Kidney tubule cell (primary cell): ENCODE measurements at places on chromosomes 1 and 21.

DNA sequence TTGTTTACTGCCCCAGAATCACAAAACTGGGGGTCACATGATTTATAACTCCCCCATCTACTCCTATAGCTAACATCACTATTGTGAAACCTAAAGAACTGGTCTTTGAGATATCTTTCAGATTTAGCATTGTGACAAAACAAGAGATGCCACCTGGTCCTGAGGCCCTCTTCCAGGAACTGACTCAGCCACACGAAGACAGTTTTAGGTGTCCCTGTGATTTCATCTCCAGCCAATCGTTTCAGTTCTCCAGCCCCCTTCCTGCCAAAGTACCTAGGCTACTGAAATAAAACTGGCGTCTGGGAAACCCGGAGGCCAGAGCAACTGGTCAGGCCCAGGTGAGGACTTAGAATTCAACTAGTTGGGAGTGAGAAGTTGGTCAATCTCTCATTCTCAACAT lies 36.6 kb downstream of the TBX19 start:
- DNase-seq: peak; percentile 6

DNA sequence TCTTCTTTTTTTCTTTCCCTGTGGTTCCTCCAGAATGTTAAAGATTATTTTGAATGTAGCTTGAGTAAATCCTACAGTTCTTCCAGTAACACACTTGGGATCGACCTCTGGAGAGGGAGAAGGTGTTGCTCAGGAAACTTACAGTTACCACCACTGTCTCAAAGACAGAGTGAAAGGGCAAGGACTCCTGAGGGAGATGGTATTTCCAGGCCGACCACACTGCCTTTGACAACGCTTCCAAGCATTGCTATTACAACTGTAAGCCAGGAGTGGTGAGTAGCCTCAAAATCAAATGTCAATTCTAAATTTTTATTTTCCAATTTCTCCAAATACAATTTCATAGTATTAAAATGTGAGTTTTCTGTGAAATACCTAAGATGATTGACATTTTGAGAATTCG lies 125.9 kb downstream of the PDE4B start:
- no peak for DNase-seq

- DNase-seq: no peak
These were observed 37.5 kb downstream of the NEXN start for GRCh38 chr1:77925956-77926355.

DNA sequence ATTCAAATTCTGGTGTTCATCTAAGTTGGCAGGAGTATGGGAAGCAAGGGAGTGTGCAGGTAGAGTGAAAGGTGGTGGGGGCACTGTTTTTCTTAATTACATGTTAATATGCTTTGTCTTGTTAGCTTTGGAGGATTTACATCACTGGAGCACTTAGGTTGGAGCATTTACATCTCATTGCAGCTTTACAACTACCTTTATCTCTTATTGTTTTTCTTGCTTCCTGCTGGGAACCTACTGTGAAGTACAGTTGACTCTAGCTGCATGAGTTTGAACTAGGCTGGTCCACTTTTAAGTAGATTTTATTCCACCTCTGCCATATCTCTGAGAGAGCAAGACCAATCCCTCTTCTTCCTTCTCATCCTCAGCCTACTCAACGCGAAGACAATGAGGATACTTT lies 554.8 kb upstream of the B3GALT2 start:
- DNase-seq: no peak

DNA sequence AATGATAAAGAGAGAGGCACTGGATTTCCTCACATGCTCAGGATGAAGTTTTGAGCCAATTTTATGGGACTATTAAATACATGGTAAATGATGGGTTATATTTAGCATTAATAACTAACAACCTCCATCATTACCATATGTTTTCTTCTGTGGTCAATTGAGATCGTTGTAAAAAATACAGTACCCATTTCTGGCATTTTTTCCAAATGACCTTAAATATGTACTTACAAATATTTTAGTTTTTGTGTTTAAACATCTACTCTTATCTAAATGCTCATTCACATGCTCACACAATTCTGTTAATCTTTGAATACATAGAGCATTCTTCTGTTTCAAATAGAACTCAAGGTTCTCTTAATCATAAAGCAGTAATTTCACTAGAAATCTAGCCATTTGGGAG lies 330.0 kb upstream of the BRINP3 start:
- DNase-seq: no peak

- no peak for DNase-seq
These were observed 60.5 kb downstream of the TESK2 start for GRCh38 chr1:45430490-45430889.

GRCh38 chr1:239555350-239555749 lies 169.0 kb downstream of the CHRM3 start:
- DNase-seq: no peak

GRCh38 chr1:2583871-2584351 lies 2.7 kb upstream of the PRXL2B start:
- peak; percentile 31 for DNase-seq

- DNase-seq: peak; percentile 56
These were observed 42.4 kb downstream of the MEF2D start for GRCh38 chr1:156458181-156458503.

DNA sequence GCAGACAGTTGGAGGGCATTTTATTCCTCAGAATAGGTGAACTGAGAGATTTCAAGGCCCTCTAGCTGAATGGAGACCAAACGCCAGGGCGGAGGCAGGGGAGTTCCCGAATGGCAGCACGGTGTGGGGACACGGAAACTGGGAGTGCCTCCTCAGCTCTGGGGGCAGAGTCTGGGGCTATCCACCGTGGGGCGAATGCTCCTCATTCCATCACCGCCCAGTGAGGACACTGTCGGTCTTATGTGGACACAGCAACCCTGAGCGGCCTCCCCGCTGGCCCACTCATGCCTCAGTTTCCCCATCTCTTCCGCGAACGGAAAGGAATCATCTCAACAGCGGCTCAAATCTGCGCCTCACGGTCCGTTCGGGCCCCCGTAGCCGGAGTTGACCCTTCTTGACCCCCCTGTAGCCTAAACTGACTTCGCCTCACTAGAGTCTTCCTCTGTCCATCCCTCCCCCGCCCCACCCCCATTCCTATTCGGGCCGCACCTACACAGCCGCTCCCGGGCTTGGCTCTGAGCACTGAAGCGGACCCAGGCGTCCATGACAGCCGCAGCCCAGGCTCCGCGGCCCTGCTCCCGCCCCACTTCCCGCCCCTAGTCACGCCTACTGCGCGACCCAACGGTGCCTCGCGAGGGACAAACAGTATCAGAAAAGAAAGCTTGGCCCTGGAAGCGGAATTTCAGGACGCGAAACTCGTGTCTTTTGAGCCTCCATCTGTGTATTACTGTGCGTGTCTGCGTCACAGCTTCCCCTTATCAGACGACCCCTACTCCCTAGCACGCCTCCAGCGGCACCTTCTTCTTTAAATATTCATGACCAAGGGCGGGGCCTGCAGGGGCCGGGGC lies at the start of gene PEX11B:
TSS of gene PEX11B (minus strand) at position 574 of the 848 bp plus-strand sequence. CDS start at position 545, 29 bp downstream.
- peak; percentile 89 for DNase-seq

DNA sequence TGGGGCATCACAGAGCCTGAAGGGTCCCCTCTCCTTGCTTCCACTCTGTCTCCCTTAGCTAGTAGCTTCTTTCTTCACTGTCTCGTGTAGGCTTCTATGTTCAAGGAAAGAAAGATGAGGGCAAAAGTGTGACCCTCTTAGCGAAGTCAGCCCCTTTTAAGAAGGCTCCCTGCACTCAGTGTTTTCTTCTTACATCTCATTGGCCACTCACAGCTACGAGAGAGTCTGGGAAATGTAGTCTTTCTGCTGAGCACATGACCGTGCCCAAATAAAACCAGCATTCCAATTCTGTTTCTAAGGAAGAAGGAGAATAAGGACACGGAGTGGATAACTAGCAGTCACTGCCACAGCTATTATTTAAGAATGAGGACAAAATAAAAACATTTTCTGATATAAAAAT lies 104.9 kb upstream of the TNR start:
- no peak for DNase-seq

DNA sequence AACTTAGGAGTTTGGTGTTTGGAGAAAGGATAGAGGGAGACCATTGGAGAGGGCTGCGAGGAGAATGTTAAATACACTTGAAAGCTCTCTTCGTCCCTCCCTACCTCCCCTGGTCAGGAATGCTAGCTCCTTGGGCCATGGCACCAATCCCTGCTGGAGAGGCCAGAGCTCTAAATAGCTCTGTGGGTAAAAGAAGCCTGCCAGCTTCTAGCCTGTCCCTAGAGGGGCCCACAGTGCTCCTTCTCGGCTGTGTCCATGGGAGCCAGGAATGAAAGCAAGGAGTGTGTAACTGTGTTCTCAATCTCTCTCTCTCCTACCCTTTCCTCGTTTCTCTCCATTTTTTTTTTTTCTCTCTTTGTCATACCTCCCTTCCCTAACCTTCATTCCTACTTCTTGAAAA lies at the start of gene CCDC190:
TSS of gene CCDC190 (minus strand) at position 75 of the 400 bp plus-strand sequence. CDS start 1,529 bp downstream, outside the sequence.
- no peak for DNase-seq

- no peak for DNase-seq
These were observed 3.0 kb downstream of the ZNF436 start for GRCh38 chr1:23366598-23366997.

GRCh38 chr1:95168761-95169351 lies 51.7 kb downstream of the TLCD4 start:
- DNase-seq: peak; percentile 24

GRCh38 chr1:43434256-43434655 lies 19.5 kb downstream of the HYI start:
- no peak for DNase-seq

DNA sequence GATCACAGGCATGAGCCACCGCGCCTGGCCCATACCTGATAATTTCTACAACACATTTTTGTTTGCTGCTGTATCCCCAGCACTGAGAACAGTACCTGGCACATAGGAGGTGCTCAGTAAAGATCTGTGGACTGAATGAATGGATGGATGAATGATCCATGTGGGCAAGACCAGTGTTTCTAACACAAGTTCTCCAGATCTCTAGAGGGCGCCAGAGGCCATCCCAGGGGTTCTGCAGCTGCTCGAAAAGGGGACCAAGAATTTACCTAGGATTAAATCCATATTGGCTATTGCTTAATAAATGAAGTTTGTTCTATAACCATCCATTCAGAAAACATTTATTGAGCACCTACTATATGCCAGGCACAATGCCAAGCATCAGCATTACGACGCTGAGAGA lies 167.7 kb downstream of the ACTL8 start:
- peak; percentile 39 for DNase-seq

- DNase-seq: no peak
These were observed 5.0 kb upstream of the RPL5 start for GRCh38 chr1:92826792-92827191.

- DNase-seq: no peak
These were observed 2.7 kb downstream of the IFFO2 start for GRCh38 chr1:18953731-18954231.

DNA sequence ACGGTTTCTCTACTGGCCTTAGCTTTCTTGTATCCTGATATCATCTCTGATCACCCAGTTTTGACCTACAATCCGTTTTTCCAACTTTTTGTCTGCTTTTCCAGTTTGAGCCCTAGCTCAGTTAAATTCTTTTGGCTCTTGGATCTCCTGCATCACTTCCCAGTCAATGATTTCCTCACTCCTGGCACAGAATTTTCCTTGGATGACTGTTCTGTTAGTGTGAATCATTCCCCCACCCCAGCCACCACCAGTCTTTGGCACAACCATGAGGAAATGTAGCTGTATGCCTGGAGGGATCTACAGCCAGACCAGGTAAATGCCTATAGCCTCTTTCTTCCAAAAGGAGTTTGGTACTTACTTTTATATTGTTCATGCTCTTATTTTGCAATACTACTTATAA lies 187.2 kb upstream of the PTGFR start:
- peak; percentile 92 for DNase-seq

DNA sequence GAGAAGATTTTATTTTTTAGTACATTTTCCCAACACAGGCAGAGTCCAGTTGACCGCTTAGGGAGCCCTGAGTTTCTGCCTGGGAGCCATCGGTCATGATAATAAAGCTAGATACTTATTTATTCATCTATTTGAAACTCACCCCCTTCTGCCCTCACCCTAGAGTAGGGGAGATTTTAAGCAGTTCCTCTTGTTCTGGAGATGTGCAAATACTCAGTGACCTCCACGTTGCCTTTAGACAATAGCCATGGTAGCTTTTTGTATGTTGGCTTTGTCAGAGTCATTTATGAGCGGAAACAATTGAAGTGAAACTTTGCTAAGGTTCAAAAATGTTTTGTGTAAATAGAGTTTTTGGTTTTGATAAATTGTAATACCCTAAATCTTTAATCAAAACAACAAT lies 45.7 kb upstream of the PLPPR4 start:
- no peak for DNase-seq

DNA sequence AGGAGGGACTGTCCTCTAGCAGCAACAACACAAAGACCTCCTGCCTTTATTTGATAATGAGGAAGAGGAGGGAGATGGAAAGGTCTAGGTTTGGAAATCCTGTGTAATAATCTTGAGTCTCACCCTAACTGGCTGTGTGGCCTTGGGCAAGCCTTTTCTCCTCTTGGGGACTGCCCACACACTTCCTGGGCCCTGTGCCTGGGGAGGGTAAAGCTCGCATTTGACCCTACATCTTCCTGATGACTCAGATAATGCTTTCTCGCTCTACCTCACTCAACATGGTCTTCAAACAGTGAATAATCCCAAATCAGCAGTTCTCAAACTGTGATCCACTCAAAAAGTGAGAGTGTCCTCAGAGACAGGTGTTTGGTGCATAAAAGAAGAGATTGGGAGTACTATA lies 81.2 kb downstream of the VWA5B1 start:
- DNase-seq: no peak

DNA sequence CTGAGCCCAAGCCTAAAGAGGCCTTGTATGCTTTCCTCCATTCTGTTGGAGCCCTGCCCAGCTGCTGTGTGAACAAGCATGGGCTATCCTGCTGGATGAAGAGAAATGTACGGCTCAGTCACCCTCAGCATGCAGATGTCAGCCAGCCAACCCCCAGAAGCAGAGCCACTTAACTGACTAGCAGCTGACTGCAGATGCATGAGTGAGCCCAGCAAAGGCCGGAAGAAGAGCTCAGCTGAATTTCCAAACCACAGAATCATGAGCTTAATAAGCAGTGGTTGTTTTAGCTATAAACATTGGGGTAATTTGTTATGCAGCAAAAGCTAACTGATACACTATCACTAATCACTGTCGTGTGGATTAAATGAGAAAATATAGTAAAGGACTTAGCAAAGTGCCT lies 39.0 kb downstream of the FOXO6 start:
- DNase-seq: no peak

- DNase-seq: peak; percentile 22
These were observed 107.5 kb downstream of the ZNF281 start for GRCh38 chr1:200302192-200302920.

GRCh38 chr1:181482521-181483284 lies 614 bp upstream of the CACNA1E start:
- DNase-seq: peak; percentile 49

- DNase-seq: no peak
These were observed 20.9 kb upstream of the AGL start for GRCh38 chr1:99829269-99829668.
